ENCODE measurements at places on chromosomes 5 and 9.

GRCh38 chr9:101470929-101471328 lies 35.4 kb upstream of the ALDOB start:
- ATAC-seq = no peak

DNA sequence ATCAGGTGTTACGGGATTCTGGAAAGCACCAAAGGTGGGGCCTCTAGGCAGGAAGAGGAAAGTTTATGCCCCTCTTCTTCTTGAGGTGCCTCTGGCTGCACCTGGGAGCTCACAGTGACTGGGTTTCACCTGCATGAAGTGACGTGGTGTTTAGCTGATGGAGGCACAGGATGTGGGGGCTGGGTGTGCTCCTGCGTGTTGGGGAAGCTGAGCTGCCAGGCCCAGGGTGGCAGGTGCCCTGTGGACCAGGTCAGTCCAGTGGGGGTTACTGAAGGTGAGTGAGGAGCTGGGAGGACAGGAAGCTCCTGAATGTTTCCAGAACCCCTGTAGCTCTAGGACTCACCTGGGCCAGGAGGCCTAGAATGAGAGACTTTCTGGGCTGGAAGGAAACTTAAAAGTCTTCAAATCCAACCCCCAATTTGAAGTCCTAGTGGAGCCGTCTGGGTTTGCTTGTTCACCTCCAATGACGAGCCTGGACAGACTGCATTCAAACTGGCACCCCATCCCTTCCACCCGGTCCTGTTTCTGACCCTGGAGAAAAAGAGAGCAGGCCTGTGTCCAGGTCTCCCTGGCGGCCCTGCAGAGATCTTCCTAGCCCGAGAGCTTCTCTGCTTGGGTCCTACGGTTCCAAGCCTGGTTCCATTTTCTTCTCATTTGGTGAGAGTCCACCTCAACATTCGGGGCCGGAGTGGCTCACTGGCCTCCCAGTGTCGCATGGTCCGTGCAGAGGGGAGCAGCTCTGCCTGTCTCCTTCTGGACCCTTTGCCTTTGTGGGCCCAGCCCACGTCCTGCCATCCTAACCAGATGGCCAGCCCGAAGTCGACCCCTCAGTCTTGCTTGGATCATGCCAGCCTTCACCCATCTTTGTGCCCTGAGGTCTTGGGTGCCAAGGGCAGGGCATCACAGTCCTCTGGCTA lies 22.3 kb downstream of the TRAF1 start:
- peak; percentile 31 for ATAC-seq

DNA sequence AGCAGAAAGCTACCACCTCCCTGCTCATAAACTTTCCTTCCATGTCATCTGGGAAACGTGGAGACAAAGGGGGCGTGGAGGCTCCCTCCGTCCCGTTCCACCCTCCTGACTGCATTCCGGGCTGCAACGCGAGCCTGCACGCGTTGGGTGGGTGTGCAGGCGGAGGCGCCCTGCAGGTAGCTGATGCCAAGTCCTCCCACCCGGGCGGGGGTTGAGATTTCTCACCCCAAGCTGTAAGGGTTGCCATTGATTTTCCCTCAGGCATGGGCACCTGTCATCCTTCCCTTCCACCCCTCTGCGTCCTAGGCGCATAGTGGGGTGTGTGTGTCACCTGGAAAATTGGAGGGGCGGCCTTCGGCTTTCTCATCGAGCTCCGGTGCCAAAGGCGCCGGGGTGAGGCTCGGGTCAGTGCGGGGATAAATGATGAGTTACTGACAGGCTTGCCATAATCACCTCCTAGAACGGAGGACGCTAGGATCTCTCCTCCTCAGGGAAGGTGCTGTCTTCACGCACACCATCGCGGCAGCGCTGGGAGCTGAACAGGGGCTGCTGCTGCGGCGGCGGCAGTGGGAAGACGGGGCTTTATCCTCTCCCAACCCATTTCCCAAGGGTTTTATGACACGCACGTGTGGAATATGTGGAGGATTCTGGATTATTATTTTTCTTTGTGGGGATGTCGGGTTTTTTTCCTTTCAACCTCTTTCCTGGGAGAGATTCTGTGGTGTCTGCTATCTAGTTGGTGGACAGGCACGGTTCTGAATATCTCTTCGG lies 973 bp downstream of the PLPPR1 start:
- ATAC-seq = no peak

GRCh38 chr9:102054811-102055210 lies 316.4 kb upstream of the GRIN3A start:
- no peak for ATAC-seq

- ATAC-seq = no peak
These were observed 517.7 kb downstream of the DIRAS2 start for GRCh38 chr9:90124961-90125360.

GRCh38 chr5:68319706-68320412 lies 104.3 kb downstream of the PIK3R1 start:
- ATAC-seq = no peak

DNA sequence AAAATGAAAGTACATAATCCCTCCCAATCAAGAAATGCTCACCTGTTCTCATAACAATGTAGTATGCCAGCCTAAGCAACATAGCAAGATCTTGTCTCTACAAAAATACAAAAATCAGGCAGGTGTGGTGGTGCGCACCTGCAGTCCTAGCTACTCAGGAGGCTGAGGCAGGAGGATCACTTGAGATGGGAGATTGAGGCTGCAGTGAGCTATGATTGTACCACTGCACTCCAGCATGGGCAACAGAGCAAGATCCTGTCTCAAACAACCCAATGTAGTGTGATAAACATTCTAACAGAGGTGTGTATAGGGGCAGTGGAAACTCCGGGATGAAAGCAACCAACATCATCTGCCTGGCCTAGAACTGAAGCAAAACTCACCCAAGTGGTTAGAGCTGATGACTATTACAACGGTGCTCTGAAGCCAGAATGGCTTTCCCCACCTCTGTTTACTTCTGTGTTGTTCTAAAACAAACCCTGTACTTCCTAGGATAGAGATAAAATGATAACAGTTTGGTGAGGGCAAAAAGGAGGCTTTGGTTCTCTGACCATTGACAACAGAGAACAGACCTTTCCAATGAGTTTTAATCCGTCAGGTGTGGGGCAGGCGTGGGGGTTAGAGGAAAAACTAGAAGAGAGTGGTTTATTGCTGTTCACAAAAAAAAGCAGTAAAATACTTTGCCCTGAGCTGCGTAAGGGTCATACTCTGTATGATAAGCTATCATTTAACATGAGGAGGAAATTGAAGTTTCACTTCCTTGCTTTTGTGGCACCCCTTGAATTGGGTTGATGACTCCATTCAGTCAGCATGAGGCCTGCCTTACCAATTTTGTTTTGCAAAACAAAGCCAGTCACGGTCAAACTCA lies 18.9 kb downstream of the WNT8A start:
- no peak for ATAC-seq

DNA sequence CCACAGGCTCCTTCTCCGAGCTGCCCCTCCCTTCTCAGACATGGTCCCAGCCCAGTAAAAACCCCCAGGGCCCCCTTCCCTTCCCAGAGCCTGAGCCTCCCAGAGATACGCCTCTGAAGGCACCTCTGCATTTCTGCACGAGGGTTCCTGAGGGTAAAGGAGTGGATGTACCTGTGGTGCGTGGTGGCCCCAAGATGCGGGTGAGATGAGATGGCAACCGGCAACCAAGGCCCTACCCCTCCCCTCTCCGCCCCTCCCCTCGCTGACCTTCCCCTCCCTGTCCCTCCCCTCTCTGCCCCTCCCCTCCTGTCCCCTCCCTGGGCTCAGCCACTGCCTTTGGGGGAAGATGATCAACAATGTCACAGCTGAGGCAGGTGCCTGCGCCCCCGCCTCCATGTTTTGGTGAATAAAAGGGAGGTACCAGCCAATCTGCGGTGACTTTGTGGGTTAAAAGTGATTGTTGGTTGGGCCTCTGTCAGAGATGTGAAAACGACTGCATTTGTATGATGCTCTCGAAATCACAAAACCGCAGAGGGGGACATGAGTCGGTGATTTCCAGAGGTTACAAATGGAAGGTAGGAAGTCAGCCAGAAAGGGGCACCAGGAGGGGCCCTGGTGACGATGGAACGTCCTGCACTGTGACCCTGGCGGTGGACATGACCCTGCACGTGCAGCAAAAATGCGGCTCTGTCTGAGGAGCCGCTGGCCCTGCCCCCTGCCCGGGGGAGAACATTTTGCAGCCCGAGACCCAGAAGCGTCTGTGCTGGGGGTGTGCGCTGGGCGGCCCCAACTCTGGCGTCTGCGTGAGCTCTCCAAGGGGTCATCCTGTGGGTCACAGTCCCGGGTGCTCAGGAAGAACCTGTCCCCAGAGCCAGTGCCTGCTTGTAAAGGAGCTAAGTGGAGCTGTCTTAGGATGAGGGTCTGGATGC lies 3.7 kb downstream of the LCN9 start:
- ATAC-seq = no peak

GRCh38 chr5:151772029-151772845 lies 483 bp downstream of the G3BP1 start:
- ATAC-seq = no peak

DNA sequence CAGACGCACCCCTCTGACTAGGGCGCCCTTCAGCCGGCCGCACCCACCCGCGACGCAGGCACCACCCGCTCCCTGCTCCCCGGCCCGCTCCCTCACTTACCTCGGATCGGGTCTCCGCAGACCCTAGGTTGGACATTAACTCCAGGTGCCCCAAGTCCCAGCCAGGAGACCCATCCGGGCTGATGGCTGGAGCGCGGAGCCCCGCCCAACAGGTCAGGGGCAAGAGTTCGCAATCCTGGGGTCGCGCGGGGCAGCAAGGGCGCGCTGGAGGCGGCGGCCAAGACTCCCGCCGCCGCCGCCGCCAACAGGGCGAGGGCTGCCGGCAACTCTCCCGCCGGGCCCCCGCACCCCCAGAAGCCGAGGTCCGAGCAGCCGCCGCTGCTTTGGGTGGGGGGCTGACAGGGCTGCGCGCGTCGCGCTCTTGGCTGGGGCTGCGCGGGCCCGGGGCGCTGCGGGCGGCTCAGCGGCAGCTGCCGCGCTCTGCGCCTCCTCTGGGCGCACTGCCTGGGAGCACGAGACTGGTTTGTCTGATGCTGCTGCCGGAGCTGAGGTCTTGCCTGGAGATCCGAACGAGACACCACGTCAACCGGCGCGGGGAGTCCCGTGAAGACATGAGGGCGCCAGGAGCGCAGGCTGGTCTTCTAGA lies at the start of gene GDNF:
Gene GDNF (minus strand): TSS at position 635 of the 646 bp plus-strand sequence. CDS start 5,245 bp downstream, outside the sequence.
- no peak for ATAC-seq

GRCh38 chr5:59485107-59485506 lies 408.4 kb downstream of the PDE4D start:
- no peak for ATAC-seq

GRCh38 chr9:98142182-98142907 lies 23.3 kb upstream of the TRIM14 start:
- no peak for ATAC-seq

DNA sequence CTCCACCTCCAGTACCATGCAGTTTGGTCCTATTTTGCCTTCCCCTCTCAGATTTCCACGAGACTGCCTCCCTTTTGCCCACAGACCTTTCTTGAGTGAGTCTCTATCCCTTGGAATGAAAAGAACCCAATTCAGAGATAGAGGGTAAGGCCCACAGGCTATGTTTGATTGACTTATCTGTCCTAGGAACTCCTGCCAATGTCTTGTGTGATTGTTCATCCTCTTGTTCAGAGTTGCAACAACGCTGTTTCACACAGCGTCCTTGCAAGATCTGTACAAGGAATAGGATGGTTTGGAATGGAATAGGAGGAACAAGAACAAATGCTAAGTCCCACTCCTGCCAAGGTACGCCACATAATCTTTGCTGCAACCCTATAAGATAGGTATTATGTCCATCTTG lies 142.2 kb upstream of the ABCA1 start:
- no peak for ATAC-seq

DNA sequence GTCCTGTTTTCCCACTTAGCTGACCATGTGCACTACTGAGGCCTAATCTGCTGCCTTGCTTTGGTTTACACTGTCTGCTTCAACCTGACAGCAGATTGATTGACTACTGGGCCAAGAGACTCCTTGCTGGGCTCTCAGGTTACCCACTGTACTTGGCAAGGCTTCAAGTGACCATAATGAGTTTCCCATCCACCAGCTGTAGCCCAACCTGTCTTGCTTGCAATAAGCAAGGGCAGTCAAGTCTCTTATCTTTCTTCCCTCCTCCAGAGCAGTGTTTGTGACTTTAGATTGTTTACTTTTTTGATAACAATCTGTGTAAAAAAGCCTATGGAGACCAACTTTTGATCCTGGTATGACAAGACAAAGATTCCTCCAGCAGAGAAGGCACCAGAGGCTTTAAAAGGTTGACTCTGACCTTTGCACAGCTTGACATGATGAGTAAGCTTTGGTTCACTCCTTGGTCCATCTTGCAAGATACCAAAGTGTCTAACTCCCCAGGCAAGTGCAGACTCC lies 912.3 kb upstream of the SEMA6A start:
- ATAC-seq = no peak

DNA sequence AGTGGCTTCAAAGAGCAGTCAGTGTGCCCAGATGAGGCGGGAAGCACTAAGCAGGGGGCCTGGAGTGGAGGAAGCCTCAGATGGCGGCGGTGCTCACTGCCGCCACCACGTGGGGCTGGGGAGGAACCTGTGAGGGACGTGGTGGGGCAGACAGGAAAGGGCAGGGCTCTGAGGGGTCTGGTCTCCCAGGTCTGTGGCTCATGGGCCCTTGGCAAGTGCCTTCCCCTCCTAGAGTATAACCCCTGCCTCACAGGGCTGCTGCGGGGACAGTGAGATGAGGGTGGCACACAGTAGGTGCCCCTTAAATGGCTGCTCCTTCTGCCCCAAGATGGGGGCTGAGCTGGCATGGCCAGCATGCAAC lies 26.6 kb downstream of the NR5A1 start:
- no peak for ATAC-seq

DNA sequence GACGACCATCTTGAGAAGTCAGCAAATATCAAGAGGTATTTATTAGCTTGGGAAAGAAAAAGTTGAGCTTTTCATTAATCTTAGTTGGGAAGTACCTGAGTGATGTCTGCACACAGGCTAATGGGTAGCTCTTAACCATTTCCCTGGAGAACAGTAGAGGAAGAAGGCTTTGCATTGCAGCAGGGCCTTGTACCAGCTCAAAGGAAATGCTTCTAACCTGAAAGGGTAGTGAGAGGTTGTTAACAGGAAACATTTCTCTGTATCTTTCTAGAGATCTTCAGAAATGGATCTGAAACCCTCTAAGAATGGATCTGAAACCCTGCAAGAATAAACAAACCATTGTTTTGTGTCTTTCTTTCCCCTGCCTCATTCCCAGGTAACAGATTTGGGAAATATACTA lies 393.3 kb downstream of the PLK2 start:
- ATAC-seq = no peak

DNA sequence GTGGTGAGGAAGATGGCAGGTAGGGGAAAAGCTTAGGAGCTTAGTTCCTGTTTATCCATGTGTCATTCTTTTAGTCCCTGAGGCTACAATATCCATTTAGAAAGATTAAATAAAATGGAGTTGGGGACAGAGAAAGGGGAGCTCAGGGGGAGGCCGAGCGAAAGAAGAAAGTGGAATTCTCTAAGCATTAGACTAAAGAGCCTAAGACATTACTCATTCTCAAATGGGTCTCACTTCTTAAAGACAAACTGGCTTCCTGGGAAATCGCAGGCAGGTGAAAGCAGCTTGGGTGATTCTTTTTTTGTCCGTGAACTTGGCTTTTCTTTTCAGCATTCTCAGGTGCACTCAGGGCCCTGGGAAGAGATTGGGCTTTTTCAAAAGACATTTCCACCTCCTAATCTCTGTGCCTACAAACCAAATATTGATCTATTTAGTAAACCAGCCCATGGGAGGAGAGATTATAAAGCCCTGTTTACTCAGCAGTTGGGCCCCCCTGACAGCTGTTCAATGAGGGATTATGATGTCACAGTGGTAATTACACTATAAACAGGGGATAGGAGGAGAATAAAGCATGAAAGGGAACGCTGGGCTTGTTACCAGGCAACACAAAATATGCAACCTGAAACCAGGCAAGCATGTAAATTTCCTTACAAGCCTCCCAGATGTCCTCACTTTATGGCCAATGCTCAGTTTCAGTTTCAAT lies 584.0 kb downstream of the ACTL7B start:
- ATAC-seq = no peak

- ATAC-seq = peak; percentile 37
These were observed 274.2 kb upstream of the CCNH start for GRCh38 chr5:87686975-87687374.
